ENCODE measurements at places on chromosomes 2 and 18.

GRCh38 chr2:193793914-193794313 is 1599.2 kb upstream of the TMEFF2 start:
- DNase-seq: no peak

- no peak for DNase-seq
Observed at GRCh38 chr2:182372661-182373060, 54.2 kb downstream of the PDE1A start.

GRCh38 chr2:199743415-199744120 is 107.4 kb downstream of the FTCDNL1 start:
- no peak for DNase-seq

DNA sequence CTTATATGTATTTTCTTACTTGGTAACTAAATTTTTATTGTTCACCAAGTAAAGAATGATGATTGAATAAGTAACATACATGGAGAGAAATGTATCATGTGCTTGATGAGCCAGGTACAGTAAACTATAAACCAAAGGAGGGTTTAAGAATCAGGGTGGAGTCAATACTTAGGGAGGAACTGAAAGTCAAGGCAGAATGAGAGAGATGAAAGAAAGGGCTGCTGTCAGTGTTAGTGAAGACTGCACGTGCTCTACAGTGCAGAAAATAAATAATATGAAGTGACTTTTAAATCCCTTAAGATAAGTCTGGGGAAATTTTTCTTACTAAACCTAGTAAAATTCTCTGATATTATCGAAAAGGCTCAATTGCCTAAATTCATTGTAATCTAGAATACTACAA is 986.0 kb downstream of the DSC3 start:
- no peak for DNase-seq

DNA sequence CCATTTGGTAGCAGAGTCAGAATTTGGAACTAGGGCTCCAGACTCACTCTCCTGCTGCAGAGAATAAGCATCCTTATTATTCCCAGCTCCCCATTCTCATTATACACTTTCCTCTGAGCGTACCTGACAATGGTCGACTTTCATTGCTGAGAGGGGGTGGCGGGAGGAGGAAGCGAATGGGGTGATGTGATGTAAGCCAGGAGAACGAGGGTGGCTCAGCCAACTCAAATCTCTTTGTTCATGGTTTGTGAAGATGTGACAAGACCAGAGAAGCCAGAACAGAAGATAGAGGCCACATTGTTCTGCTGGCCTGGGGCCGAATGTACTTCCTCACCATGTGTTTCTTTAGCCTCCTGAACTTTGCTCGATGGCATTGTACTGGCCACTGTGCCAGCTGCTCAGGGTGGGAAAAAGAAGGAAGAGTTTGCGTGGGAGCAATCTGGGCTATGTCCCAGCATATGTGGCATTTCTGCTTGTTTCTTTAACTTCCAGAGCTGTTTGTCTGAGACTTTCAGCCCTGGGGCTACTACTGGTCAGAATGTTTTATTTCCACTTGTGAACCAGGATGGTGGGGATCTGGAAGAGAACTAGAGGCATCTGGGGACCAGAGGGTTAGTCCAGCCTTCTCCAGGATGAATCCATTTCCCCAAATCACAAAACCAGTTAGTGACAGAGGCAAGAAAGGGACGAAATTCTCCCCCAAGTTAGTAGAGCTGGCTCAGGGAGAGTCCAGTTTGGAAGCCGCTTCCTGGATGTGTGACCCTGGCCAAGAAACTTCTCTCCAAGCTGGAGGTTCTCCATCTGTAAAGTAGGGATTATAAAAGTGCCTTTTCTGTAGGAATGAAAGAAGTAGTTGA is 62.6 kb downstream of the MOGAT1 start:
- no peak for DNase-seq

- DNase-seq: no peak
Observed at GRCh38 chr2:5885451-5886173, 193.4 kb downstream of the SOX11 start.

GRCh38 chr2:69914164-69914949 is 552 bp upstream of the MXD1 start:
- DNase-seq: peak; percentile 98

GRCh38 chr2:66536997-66537396 is 102.1 kb downstream of the MEIS1 start:
- no peak for DNase-seq

DNA sequence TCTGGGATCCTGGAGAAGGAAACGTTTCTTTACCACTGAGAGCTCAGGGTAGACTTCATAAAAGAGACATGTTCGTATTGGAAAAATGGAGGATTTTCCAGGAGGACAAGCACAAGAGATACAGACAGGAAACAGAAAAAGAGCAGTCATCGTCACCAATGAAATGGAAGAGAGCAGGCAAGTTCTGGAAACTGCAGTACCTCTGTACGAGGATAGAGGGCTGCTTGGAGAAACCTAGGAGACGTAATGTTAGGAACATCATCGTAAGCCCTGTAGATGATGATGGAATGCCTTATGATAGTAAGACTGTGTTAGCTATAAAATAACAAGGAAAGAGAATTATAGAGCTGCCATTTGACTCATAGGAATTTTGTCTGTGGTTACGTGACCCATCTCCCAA is 121.1 kb upstream of the KLHL14 start:
- DNase-seq: no peak

- DNase-seq: no peak
Observed at GRCh38 chr2:15939556-15939853, 845 bp upstream of the MYCN start.

DNA sequence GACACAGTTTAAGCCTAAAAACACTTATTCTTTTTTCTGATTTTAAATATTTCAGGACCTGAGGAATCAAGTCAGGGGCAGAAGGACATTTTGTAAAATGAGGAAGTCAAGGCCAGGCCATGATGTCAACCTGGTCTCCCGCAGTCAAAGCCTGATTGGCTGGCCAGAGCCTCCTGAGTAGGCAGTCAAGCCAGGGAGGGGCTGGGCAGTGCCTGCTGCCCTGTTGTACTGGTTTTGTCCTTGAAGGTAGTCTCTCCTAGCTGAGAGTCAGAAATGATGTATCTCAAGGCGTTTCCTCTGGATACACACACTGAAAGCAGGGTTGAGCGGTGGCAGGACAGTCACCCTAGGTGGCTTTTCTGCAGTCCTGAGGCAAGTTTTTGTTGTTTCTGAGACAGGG is 19.8 kb downstream of the CCT7 start:
- no peak for DNase-seq

- DNase-seq: no peak
Observed at GRCh38 chr2:68766376-68766845, 31.8 kb downstream of the ARHGAP25 start.
